ENCODE measurements at places on chromosomes 16 and 17.
A peak's percentile ranks its signal among the peaks of the same experiment; 100 is the strongest.

GRCh38 chr17:36850790-36851189 lies 86.5 kb upstream of the LHX1 start:
- no peak for DNase-seq

GRCh38 chr16:63789603-63790002 lies 1332.3 kb downstream of the CDH11 start:
- DNase-seq: no peak

DNA sequence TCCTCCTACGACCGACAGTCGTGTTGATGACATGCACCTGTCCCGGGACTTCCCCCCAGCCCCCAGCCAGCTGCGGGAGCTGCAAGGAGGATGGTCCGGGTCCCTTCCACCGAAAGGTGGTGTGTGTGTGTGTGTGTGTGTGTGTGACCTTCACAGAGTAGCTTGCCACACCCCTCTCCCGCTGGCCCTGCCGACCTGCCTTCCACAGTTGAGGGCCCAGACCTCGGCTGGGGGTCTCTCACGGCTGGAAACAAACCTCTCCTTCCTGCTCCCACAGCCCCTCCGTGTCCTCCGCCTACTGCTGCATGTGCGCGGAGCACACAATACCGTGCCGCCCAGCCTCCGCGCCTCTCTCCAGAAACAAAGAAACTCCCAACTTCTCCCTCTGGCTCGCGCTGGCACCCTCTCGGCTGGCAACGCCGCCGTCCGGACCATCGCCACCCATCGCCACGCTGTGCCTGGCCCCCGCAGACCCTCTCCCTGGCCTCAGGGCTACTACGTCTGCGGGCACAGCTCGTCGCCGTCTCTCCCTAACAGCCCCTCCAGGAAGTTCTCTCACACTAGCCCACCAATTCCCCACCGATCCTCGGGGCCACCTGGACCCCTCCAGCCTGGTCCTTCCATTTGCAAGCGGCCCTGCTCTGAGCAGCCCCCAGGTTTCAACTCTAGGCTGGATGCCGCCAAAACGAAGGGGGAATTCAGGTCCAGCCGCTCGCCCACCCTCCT lies 81.2 kb downstream of the TIMM22 start:
- DNase-seq: no peak

DNA sequence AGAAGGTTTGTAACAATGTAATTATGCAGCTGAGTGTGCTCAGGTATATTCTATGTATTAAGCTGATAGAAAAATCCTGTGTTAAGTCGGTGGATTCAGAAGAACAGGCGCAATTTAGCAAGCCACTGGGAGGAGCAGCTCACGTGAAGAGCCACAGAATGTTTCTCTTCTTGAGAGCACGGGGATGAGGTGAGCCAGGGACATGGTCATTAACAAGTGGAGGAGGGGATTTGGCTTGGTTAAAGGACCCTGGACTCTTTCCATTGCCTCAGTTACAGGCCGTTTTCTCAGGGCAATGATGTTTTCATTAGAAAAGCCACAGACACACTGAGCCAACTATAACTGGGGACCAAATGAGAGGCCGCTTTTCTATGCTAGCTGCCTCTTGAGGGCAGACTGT lies 178.7 kb downstream of the SNX29 start:
- DNase-seq: no peak

- no peak for DNase-seq
Observed at GRCh38 chr17:38653230-38653629, 21.5 kb downstream of the EPOP start.

- no peak for DNase-seq
Observed at GRCh38 chr16:4891886-4892216, 44.6 kb downstream of the UBN1 start.

- no peak for DNase-seq
Observed at GRCh38 chr16:15897834-15898254, 9.4 kb upstream of the CEP20 start.

DNA sequence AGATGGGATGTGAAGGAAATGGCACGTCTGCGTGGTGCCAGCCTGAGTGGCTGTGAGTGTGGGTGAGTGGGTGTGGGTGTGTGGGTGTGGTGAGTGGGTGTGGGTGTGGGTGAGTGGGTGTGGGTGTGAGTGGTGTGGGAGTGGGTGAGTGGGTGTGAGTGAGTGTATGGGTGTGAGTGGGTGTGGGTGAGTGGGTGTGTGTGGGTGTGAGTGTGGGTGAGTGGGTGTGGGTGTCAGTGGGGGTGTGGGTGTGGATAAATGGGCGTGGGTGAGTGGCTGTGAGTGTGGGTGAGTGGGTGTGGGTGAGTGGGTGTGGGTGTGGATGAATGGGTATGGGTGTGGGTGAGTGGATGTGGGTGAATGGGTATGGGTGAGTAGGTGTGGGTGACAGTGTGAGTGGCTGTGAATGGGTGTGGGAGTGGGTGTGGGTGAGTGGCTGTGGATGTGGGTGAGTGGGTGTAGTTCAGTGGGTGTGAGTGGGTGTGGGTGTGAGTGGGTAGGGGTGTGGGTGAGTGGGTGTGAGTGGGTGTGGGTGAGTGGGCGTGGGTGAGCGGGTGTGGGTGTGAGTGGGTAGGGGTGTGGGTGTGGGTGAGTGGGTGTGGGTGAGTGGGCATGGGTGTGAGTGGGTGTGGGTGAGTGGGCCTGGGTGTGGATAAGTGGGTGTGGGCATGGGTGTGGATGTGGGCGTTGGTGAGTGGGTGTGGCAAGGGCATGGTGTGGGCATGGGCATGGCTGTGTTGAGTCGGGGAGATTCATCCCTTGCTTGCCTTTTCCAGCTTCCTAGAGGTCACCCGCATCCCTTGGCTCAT lies 80.8 kb downstream of the ZDHHC7 start:
- no peak for DNase-seq

DNA sequence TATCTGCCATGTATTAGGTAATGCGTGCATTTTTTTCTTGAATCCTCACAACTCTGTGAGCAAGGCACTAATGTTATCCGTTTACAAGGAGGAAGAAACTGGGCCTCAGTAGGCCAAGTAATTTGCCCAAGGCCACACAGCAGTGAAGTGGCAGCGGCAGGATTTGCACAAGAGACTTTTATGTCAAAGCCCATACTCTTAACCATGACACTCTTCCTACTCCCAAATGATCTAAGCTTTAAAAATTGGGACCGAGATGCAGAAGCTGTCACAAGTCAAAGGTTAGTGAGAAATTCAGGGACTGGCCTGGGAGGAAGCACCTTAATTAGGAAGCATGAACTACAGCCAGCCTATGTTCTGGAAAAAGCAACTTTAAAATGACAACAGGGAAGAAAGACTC lies 10.7 kb downstream of the MAP3K14 start:
- no peak for DNase-seq

DNA sequence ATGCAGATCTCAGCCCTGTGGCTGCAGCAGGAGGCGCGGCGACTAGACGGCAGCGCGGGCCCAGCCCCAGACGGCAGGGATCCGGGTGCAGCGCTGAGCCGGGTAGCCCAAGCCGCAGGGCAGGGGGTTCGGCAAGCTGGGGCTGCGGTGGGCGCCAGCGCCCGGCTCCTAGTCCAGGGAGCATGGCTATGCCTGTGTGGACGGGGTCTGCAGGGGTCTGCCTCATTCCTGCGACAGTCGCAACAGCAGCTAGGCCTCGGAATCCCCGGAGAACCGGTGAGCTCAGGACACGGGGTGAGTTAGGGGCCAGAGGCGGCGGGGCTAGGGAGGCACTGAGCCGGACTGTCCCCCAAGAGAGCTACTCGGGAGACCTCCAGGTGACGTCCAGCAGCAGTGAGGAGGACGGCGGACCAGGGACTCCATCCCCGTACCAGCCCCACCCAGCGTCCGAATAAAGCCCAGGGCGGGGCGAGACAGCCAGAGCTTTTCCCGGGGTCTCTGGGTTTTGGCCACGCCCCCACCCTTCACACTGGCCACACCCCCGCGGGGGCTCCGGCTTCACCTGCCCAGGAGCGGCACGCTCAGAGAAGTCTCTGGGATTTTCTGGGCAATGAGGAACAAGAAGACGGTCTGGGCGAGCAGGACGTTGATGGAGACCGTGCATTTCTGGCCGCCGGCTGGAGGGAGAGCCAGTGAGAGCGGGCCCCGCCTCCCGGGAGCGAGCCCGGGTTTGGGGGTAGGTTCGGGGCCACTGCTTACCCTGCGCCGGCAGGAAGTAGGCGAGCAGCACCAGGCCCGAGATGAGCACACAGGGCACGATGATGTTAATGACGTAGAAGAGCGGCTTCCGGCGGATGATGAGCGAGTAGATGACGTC lies 1.1 kb downstream of the C17orf107 start:
- DNase-seq: no peak

DNA sequence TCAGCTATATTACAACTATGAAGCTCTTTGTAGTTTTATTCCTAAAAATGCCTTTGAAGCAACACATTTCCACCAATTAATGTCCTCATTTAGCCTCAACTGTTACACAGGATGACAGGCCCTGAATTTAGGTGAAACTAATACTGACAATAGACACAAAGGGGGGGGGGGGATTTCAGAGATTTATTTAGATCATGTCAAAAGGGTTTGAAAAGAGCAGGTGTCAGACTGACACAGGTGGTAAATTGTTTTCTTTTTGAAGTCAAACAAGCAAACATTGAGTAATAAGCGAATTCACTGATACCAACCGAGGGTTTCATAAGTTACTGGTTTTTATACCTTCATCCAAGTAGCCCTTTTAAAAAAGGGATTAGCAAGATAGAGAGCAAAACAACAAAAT lies 40.8 kb downstream of the KANSL1 start:
- DNase-seq: no peak

DNA sequence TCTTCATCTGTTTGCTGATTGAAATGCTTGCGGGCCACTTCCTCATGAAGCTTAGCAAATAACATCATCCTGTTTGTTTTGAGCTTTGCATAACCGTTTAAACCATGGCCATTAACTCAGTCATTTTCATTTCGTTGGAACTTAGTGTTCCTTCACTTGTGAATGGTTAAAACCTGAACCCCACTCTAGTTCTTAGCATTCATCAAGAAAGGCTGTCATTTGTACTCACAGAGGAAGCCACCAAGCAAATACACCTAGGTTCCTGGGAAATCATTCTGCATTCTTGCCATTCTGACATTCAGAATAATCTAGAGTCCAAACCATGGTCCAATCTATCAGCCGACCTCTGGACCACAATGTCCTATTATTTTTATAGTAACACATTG lies 8.4 kb upstream of the TAT start:
- no peak for DNase-seq

DNA sequence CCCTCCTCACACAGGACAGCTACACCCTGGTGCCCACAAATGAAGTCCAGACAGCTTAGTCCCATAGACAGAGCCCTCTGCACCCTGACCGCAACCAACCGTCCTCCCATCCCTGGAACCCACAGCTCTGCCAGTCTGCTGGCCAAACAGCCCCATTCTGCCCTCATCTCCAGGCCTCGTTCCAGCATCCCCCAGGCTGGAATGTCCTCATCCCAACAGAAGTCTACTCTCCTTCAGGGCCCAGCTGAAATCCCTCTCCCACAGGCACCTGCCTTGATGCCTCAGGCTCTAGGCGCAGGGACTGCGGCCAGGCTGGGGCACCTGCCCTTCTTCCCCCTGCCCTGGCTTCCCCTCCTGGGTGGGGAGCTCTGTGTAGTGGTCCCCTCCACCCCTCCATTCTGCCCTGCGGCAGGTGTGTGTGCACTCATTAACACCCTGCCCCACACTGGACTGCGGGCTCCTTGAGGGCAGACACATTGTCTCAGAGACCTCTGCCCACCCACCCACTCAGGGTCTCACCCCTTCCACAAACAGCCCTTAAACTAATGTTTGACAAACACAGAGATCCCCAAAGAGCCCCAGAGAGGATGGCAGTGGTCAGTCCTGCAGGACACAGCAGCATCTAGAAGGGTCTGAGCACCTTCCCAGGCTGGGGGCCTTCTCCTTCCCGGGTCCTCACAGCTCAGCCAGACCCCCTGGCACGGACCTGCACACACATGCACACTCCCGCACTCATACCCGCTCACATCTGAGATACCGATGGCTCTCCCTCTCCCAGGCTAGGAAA lies 820 bp downstream of the GRIN2C start:
- no peak for DNase-seq

DNA sequence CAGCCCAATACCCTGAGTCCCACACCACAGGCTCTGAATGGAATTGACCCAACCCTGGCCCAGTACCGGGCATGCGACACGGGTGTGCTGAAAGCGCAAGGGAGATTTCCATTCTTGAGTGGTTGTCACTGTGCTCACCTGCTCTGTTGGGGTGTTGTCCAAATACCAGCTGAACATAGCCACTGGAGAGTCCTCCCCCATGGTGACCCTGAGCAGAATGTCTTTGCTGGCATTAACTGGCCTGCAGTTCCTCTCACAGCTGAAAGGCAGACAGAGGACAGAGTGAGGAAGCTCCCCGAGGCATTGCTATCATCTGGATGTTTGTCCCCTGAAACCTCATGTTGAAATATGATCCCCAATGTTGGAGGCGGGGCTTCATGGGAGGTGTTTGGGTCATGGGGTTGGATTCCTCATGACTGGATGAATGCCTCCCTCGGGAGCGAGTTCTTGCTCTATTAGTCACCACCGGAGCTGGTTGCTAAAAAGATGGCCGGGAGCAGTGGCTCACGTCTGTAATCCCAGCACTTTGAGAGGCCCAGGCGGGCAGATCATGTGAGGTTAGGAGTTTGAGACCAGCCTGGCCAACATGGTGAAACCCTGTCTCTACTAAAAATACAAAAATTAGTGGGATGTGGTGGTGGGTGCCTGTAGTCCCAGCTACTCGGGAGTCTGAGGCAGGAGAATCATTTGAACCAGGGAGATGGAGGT lies 57.3 kb upstream of the BCO1 start:
- peak; percentile 57 for DNase-seq

GRCh38 chr17:38424297-38424972 lies 3.8 kb upstream of the ARHGAP23 start:
- no peak for DNase-seq
